ENCODE measurements at places on chromosomes 4 and X.

- H3K27me3 ChIP-seq: no peaks in the 10 kb centered on the region
- DNase-seq: no peak
- H3K4me3 ChIP-seq: no peak overlapping the region
- no peaks in the 10 kb centered on the region for H3K36me3 ChIP-seq
- no peaks in the 10 kb centered on the region for H3K4me1 ChIP-seq
These were observed 892.8 kb upstream of the DIAPH2 start for GRCh38 chrX:95791876-95792275.

DNA sequence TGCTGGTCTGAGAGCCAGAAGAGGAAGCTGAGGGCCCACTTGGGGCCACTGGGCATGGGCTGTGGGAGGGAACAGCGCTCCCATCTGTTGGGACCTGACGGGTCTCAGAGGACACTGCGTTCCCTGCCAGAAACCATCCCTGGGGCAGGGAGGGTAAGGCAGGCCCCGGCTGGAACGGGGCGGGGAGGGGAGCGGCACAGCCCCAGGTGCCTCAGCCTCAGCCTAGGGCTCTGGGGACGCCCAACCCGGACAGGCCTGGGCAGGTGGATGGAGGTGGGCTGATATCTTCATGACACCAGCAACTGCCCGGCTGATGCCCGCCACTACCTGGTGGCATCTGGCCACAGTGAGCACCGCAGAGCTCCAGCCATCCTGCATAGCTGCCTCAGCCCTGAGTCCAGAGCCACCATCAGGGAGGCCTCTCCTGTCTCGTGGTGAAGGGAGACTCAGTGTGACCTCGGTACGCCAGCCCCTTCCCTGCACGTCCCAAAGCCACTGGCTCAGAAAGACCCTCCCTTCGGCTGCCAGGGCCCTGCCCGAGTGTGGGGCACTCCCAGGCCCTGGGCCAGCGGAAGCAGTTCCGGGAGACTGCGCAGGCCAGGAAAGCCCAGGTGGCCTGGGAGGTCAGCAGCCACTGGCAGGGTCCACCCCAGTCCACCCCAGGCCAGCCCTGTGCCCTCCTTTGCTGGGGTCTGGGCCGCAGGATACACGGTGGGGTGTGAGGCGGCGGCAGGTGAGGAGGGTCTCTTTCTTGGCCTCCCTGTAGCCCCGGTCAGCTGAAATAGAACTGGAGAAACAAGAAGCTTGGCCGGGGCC, 34.6 kb upstream of the FGFR3 start:
- no peaks in the 10 kb centered on the region for H3K27me3 ChIP-seq
- no peak for DNase-seq
- no peak overlapping the region for H3K27ac ChIP-seq
- no peaks in the 10 kb centered on the region for H3K4me1 ChIP-seq

DNA sequence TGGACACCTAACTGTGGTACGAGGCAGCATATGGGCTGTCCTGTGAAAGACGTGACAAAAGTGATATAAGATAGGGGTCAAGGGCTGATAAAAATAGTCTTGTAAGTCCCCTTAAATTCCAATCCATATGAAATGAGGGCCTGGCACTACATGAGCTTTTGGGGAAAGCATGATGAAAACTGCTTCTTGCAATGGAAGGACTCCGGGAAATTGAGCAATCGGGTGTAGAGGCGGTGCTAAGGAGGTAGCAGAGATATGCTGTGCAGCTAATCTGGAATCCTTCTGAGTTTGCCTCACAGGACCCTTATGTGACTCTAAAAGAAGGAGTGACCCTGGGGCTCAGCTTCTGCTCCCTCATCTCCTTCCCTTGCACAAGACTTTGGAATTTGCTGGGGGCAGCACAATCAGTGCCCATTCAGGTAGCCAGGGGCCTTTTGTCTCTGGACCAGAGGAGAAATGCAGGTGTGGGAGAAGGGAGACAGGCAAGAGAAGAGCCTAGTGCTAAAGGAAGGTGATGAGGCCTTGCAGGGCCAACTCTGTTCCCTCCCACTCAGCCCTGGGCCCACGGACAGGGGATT, 12.8 kb downstream of the CLDN2 start:
- peaks cover 8% of the 10 kb centered on the region for H3K4me1 ChIP-seq
- no peak overlapping the region for H3K4me3 ChIP-seq
- no peaks in the 10 kb centered on the region for H3K36me3 ChIP-seq
- DNase-seq: no peak
- H3K27ac ChIP-seq: no peak overlapping the region
- H3K27me3 ChIP-seq: no peaks in the 10 kb centered on the region

GRCh38 chr4:112185334-112185733, 40.1 kb downstream of the FAM241A start:
- H3K27ac ChIP-seq: no peak overlapping the region
- DNase-seq: no peak
- H3K27me3 ChIP-seq: no peaks in the 10 kb centered on the region
- no peak overlapping the region for H3K4me3 ChIP-seq
- no peaks in the 10 kb centered on the region for H3K36me3 ChIP-seq

DNA sequence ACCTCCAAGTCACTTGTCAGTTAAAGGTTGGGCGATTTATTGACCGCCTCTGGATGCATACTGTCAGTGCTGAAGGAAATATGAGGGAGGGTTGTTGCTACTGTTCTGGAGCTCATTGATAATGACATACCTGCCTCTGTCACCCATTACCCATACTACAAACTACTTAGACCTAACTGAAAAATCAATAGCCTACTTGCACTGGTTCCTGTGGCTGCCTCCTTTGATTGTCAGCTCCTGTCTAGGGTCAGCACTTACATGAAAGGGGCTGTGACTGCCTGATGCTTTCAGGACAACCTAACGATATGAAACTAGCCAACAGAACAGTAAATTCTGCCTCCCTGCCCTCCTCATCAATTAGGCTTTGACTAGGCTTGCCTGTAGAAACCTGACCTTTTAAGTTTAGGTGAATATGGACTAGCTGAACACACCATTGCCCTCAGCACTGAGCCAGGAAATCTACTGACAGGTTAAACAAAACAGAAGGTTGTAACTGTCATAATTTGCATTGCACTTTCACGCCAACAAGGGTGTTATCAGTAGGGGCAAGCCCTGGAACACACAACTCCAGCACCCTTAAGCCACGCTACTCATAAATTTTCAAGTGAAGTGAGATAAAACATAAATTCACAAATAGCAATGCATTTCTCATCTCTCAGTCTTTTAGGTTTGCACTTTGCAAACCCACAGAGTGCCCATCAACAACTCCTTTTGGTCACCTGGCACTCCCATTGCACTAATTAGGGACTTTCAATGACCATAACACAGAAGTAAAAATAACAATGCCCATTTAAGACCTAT, 9.0 kb upstream of the MAB21L2 start:
- no peak overlapping the region for H3K4me3 ChIP-seq
- H3K4me1 ChIP-seq: no peaks in the 10 kb centered on the region
- no peak for DNase-seq
- peaks cover under 1% of the 10 kb centered on the region for H3K36me3 ChIP-seq
- H3K27me3 ChIP-seq: peaks cover 3% of the 10 kb centered on the region
- no peak overlapping the region for H3K27ac ChIP-seq

GRCh38 chrX:129510331-129510730, 13.0 kb downstream of the SMARCA1 start:
- no peak for DNase-seq
- peaks cover 62% of the 10 kb centered on the region for H3K36me3 ChIP-seq
- H3K4me1 ChIP-seq: no peaks in the 10 kb centered on the region
- no peak overlapping the region for H3K27ac ChIP-seq
- H3K27me3 ChIP-seq: no peaks in the 10 kb centered on the region

DNA sequence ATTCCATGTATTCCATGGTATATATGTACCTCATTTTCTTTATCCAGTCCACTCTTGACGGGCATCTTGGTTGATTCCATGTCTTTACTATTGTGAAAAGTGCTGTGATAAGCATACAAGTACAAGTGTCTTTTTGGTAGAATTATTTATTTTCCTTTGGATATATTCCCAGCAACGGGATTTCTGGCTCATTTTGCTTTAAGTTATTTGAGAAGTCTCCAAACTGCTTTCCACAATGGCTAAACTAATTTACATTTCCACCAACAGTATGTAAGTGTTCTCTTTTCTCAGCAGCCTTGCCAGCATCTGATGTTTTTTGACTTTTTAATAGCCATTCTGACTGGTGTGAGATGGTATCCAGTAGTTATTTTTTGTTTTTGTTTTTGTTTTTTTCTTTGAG, 17.6 kb upstream of the FAT4 start:
- no peaks in the 10 kb centered on the region for H3K27me3 ChIP-seq
- H3K36me3 ChIP-seq: no peaks in the 10 kb centered on the region
- H3K4me1 ChIP-seq: no peaks in the 10 kb centered on the region
- DNase-seq: no peak
- no peak overlapping the region for H3K27ac ChIP-seq

GRCh38 chrX:84724576-84724975, 222.3 kb upstream of the HDX start:
- no peaks in the 10 kb centered on the region for H3K36me3 ChIP-seq
- no peak for DNase-seq
- H3K4me1 ChIP-seq: no peaks in the 10 kb centered on the region
- H3K27ac ChIP-seq: no peak overlapping the region
- H3K27me3 ChIP-seq: no peaks in the 10 kb centered on the region
- no peak overlapping the region for H3K4me3 ChIP-seq

GRCh38 chrX:112669824-112670223, 9.9 kb downstream of the LHFPL1 start:
- no peak overlapping the region for H3K4me3 ChIP-seq
- H3K4me1 ChIP-seq: no peaks in the 10 kb centered on the region
- DNase-seq: no peak

DNA sequence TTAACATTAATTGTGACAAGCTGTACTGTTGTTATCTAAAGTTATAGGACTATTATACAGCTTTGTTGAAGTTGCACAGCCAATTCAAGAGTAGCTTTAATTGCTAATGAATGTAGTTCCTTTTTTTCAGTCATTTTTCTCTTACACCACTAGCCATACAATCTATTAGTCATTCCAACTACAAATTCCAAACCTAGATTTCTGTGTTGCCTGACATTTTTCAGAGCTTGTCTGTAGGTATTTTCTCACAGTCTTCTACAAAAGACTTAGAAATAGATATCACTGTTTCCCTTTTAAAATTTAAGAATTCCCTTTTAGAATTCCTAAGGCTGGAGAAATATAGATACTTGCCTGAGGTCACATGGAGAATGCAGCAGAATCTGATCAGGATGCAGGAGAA, 307.0 kb upstream of the HS3ST1 start:
- H3K4me3 ChIP-seq: no peak overlapping the region
- no peaks in the 10 kb centered on the region for H3K36me3 ChIP-seq
- no peaks in the 10 kb centered on the region for H3K27me3 ChIP-seq
- no peak for DNase-seq
- H3K4me1 ChIP-seq: no peaks in the 10 kb centered on the region

- peaks cover 48% of the 10 kb centered on the region for H3K27me3 ChIP-seq
- no peak for DNase-seq
- no peaks in the 10 kb centered on the region for H3K4me1 ChIP-seq
- no peak overlapping the region for H3K4me3 ChIP-seq
These were observed 123.1 kb upstream of the BOD1L1 start for GRCh38 chr4:13750594-13750993.

- peak; percentile 94 for DNase-seq
- no peaks in the 10 kb centered on the region for H3K4me1 ChIP-seq
- no peaks in the 10 kb centered on the region for H3K27me3 ChIP-seq
- no peaks in the 10 kb centered on the region for H3K36me3 ChIP-seq
These were observed 8.3 kb upstream of the BCOR start for GRCh38 chrX:40105835-40106675.

- no peaks in the 10 kb centered on the region for H3K36me3 ChIP-seq
- H3K27me3 ChIP-seq: no peaks in the 10 kb centered on the region
- no peak overlapping the region for H3K4me3 ChIP-seq
- H3K4me1 ChIP-seq: no peaks in the 10 kb centered on the region
These were observed 209.8 kb upstream of the SLIT2 start for GRCh38 chr4:20041839-20042407.

- H3K27me3 ChIP-seq: no peaks in the 10 kb centered on the region
- H3K27ac ChIP-seq: no peak overlapping the region
- H3K36me3 ChIP-seq: no peaks in the 10 kb centered on the region
- no peak overlapping the region for H3K4me3 ChIP-seq
These were observed 132.9 kb downstream of the CHIC2 start for GRCh38 chr4:53931461-53931961.

- H3K4me1 ChIP-seq: no peaks in the 10 kb centered on the region
- no peak for DNase-seq
- no peak overlapping the region for H3K27ac ChIP-seq
These were observed 54.8 kb downstream of the NSUN7 start for GRCh38 chr4:40804598-40804997.

- no peaks in the 10 kb centered on the region for H3K36me3 ChIP-seq
- H3K27ac ChIP-seq: no peak overlapping the region
- peak overlapping the region; percentile 76 for H3K4me3 ChIP-seq
- H3K4me1 ChIP-seq: no peaks in the 10 kb centered on the region
- DNase-seq: peak; percentile 85
- no peaks in the 10 kb centered on the region for H3K27me3 ChIP-seq
These were observed 162.8 kb downstream of the PPP1R2C start for GRCh38 chrX:42615161-42615563.

DNA sequence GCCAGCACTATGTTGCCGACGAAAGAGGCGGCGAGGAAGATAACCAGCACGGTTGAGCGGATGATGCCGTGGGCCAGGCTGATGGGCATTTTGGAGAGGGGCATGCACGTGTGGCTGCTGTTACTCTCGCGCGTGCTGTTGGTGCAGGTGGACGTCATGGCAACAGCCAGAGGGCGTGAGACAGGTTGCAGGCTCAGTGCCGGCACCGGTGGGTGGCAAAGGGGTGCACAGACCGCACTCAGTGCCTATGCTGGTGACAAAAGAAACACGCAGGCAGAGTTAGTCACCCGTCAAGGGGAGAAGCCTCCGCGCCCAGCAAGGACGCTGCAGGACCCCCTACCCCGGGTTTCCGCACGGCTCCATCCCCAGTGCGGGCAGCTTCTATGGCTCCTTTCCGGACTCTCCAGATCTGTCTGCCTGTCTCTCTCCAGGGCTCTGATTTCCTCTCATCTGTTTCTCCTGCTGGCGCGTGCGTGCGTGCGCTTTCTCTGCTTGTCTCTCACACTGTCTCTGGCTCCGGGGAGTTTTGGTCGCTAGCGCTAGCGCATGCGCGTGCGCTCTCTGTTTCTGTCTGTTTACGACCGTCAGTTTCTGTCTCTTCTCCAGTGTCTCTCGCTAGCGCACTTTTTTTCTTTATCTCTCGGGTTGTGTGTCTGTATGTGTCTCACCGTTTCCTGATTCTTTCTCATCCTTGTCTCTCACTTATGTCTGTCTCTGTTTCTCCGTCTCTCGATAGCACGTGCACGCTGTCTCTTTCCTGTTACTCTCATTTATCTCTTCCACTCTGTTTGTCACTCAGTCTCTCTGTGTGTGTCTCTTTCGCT, 2.1 kb downstream of the GPR101 start:
- peaks cover 98% of the 10 kb centered on the region for H3K27me3 ChIP-seq
- H3K4me3 ChIP-seq: peak overlapping the region; percentile 82
- no peak overlapping the region for H3K27ac ChIP-seq
- H3K4me1 ChIP-seq: no peaks in the 10 kb centered on the region

- no peak overlapping the region for H3K27ac ChIP-seq
- H3K4me1 ChIP-seq: peaks cover 4% of the 10 kb centered on the region
- H3K27me3 ChIP-seq: no peaks in the 10 kb centered on the region
- H3K4me3 ChIP-seq: peak overlapping the region; percentile 63
- H3K36me3 ChIP-seq: no peaks in the 10 kb centered on the region
- DNase-seq: no peak
These were observed 14.4 kb downstream of the MGARP start for GRCh38 chr4:139265654-139266053.

GRCh38 chr4:70936200-70936787, 34.1 kb downstream of the MOB1B start:
- DNase-seq: no peak
- no peaks in the 10 kb centered on the region for H3K4me1 ChIP-seq
- no peaks in the 10 kb centered on the region for H3K27me3 ChIP-seq
- peaks cover 7% of the 10 kb centered on the region for H3K36me3 ChIP-seq
